ENCODE measurements at places on chromosomes 7 and 10.

GRCh38 chr7:32403463-32404229, 86.5 kb downstream of the LSM5 start:
- no peak for DNase-seq

- no peak for DNase-seq
These were observed 74.8 kb downstream of the SKAP2 start for GRCh38 chr7:26789481-26790184.

DNA sequence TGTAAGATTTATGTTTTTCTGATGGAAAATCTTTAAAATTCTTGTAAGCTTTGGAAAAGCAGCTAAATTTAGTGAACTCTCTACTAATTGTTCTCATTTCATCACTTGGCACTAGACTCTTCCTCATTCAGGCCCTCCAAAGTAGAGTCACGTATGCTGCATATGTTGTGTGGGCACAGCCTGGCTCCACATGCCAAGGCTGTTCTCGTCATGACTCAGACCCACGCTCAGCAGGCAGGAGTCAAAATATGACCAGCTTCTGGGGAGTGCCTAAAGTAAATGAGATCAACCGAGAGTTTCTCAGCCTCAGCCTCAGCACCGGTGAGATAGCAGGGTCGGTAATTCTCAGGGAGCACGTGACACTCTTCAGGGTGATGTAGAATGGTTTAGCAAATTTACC, 1672.9 kb downstream of the REEP3 start:
- no peak for DNase-seq

DNA sequence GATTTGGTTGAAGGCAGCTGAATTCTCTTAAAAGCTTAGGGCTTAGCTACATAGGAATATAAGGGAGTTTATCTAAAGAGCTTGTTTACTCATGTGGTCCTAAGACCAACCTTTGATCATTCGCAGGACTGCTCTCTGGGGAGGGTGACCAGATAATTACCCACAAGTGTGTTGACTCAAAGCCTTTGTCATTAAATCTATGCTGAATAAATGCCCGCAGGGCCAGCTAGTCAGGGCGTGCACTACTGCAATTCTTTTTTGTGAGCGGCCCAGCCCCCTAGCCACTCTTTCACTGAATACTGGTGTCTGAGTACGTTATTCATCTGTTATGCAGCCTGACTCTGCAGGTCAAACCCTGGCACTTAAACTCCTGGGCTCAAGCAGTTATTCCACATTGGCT, 69.6 kb downstream of the AKAP9 start:
- no peak for DNase-seq

- no peak for DNase-seq
These were observed 79.4 kb downstream of the ANKIB1 start for GRCh38 chr7:92325173-92325572.

DNA sequence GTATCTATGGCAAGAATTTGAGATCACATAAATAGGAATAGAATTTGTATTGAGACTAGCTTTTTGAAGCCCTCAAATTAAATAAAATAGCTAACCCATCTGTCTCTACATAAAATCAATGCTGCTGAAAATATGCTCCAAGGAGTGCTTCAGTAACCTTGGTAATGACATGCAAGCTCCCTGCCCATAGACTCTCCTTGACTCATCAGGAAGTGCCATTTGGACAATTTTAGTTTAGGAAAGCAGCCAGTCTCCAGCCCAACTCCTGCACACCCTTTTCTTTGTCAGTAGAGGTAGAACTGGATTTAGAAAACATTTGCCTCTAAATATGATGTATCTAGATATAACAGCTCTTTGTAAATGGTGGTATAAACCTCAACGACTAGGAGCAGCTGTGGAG, 69.9 kb upstream of the PTPRZ1 start:
- no peak for DNase-seq

- DNase-seq = no peak
These were observed 64.9 kb downstream of the IKZF1 start for GRCh38 chr7:50369143-50370026.

DNA sequence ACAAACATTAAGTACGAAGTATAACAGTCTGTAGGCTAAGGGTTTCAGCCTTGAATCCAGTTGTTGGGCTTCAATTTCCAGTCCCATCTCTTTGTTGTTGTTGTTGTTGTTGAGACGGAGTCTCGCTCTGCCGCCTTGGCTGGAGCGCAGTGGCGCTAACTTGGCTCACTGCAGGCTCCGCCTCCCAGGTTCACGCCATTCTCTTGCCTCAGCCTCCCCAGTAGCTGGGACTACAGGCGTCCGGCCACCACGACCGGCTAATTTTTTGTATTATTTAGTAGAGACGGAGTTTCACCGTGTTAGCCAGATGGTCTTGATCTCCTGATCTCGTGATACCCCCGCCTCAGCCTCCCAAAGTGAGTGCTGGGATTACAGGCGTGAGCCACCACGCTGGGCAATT, 464.9 kb downstream of the ANKRD7 start:
- DNase-seq = no peak

All from stimulated activated CD4-positive, alpha-beta T cell treated with anti-CD3 and anti-CD28 coated beads, Interleukin-12 subunit alpha, Interleukin-12 subunit beta, amount 100 ng/mL, for 4 hours (primary cell).